AG20443 (cell line): ENCODE measurements at places on chromosomes 12 and 14.

- no peak for DNase-seq
Measured at GRCh38 chr14:51449681-51450080, 202.0 kb upstream of the FRMD6 start.

- no peak for DNase-seq
Measured at GRCh38 chr12:50595667-50596066, 90.9 kb downstream of the DIP2B start.

DNA sequence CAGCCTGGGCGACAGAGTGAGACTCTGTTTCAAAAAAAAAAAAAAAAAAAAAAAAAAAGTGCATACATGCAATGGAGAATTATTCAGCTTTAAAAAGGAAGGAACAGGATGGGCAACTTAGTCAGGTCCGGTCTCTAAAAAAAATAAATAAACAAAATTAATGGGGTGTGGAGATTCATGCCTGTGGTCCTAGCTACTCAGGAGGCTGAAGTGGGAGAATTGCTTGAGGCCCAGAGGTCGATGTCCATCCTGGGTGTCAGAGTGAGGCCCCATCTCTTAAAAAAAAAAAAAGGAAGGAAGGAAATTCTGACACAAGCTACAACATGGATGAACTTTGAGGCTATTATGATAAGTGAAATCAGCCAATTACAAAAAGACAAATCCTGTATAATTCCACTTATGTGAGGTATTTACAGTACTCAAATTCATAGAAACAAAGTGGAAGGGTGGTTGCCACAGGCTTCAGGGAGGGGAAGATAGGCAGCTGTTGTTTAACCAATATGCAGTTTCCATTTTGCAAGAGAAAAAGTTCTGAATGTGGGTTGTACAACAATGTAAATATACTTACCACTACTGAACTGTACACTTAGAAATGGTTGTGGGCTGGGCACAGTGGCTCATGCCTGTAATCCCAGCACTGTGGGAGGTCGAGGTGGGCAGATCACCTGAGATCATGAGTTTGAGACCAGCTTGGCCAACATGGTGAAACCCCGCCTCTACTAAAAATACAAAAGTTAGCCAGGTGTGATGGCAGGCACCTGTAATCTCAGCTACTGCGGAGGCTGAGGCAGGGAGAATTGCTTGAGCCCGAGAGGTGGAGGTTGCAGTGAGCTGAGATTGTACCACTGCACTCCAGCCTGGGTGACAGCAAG, 12.3 kb upstream of the APOF start:
- DNase-seq = no peak

GRCh38 chr12:27780612-27781408, 774 bp upstream of the MANSC4 start:
- peak; percentile 55 for DNase-seq
